NCI-H2107 (cell line): ENCODE measurements at places on chromosomes 16 and 17.

- DNase-seq, result no peak
Observed at GRCh38 chr16:69309316-69309715, 1.8 kb upstream of the VPS4A start.

GRCh38 chr17:1078831-1079561, 82.1 kb downstream of the TIMM22 start:
- no peak for DNase-seq

DNA sequence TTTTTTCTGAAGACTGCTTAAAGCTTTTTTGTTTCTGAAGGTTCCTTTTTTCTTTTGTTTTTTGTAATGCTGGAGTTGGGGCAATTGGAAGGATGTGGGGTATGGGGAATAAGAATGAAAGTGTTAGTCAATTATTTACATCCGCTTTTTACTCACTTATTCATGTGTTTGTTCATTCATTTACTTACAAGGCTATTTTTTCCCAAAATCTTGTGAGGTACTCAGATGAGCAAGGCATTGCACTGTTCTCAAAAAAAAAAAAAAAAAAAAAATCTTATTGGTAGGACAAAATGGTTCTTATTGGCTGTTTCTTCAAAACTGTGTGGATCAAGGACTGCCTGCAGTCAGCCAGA, 55.7 kb downstream of the PLD6 start:
- no peak for DNase-seq

- no peak for DNase-seq
Observed at GRCh38 chr16:27568077-27568476, 18.1 kb downstream of the KATNIP start.

GRCh38 chr17:61251939-61252865, 147.4 kb upstream of the TBX2 start:
- DNase-seq, result no peak

- no peak for DNase-seq
Observed at GRCh38 chr17:52138350-52138749, 20.2 kb downstream of the CA10 start.

DNA sequence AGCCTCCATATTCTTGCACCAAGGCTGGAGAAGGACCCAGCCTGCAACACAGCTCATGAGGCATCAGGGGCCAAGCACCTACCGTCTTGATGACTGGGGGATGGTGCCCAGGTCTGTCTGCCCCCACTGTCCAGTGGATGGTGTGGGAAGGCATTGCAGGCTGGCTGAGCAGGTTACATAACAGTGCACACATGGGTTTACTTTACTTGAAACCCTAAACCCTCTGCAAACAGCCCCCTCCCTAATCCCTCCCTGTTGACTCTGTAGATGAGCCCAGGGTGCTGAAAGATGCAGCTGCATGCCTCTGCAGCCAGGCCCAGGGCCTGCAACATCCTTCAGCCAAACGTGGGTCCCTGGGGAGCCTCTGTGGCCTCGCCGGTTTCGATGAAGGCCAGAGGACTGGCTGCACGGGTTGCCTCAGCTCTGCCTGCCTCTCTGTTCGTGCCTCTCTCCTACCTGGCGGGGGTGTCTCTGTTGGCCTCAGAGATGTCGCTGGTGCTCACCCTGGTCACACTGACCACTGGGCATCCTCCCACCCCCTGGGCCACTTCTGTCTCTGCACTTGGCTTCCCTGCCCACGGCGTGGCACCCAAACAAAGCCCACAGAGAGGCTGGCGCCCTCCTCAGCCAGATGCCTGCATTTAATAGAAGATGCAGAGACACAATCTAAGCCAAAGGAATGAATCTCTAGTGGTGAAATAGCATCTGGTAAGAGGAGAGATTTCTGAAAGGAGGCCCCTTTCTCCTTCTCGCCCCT, 95.1 kb downstream of the METRNL start:
- no peak for DNase-seq

- DNase-seq, result no peak
Observed at GRCh38 chr17:62562656-62563055, 64.8 kb upstream of the MRC2 start.

DNA sequence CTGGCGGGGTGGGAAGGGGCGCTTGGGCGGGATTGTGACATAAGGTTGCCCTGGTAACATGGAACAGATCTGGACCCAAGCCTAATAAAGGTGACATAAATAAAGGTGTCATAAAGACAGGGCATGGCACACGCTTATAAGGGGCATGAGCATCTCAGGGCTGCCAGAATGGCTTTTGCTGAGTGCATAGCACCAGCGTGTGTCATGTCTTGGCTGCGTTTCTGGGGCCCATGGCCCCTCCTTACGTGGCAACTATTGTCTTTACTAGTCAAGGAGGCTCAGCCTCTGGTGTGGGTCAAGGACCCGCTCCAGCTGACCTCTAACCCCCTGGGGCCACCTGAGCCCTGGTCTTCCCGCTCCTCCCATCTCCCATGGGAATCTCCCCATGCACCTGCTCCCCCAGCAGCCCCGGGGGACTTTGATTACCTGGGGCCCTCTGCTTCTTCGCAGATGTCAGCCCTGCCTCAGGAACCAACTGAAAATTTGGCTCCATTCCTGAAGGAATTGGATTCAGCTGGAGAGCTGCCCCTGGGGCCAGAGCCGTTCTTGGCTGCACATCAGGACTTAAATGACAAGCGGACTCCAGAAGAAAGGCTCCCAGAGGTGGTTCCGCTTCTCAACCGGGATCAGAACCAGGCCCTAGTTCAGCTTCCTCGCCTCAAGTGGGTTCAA, 13.9 kb downstream of the LRRC37B start:
- DNase-seq, result no peak

DNA sequence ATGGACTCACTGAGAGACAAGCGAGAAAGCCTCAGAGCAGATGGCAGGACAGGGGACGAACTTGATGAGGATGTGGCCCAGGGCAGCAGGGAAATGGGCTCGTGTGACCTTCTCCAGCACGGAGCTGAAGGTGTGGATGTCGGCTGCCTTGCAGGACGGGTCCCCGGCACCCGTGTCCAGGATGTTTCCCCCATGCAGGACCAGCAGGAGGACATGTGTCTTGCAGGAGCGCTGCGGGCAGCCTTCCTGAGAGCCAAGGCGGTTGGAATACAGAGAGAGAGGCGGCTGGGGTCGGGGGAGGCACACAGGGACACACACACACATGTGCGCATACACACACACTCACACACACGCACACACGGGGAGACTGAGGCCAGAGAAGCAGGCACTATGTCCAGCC, 39.3 kb downstream of the PIMREG start:
- no peak for DNase-seq

- no peak for DNase-seq
Observed at GRCh38 chr17:41593306-41593981, 6.7 kb upstream of the KRT14 start.

DNA sequence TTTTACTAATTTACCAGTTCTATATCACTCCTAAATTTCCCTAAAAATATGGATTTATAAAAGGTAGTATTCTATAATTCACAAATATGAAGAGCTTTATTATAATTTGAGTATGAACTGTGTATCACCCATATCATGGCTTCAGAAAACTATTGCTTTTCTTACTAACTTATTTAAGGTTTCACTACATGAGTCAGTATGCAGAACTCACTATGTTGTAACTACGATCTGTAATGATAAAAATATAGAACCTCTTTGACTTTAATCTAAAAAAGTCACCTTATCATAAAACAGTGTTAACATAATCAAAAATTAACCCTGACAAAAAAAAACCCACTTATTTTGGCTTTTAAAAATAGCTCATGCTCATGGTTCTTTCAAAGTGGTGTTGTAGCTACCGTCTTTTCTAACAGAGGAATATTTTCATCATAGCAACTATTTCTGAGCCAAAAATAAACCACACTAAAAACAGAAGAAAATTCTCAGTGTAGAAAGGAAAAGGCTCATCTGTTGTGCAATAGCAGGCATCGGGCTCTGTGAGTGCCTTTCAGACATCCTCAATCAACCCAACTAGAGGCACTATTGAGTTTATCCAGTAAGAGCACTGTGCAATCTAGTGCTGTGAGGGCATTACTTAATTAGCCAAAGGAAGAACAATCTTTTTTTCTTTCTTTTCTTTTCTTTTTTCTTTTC, 42.1 kb downstream of the ITGAM start:
- DNase-seq, result no peak

GRCh38 chr16:26128296-26128695, 436.5 kb downstream of the HS3ST4 start:
- no peak for DNase-seq

DNA sequence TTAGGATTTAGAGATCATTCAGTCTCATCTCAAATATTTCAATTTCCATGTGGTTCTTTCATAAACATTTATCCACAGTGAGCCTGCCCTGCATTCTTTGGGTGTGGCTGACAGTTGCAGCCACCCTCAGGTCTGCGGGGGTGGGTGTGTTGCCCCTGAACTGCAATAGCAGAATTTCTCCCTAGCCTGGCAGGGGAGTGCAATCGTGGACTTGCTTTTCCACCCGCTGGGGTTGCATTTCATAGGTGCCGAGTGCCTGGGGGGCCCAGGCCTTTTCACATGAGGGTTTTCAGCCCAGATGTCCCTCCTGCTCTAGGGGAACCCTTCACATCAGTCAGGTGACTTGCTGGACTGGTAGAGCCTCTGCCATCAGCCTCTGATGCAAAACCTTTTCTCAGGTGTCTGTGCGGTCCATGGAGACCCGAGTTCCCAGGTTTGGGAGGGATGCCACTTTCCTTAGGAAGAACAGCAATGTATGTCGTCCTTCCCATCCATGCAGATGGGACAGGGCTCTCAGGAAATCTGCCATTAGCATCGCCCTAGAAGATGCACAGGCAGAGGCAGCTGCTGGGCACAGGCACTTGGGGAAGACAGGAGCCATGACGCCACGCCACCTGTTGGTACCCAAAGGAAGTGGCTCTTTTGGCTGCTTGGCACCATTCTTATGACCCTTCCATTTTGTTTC, 2.4 kb upstream of the USP36 start:
- no peak for DNase-seq

DNA sequence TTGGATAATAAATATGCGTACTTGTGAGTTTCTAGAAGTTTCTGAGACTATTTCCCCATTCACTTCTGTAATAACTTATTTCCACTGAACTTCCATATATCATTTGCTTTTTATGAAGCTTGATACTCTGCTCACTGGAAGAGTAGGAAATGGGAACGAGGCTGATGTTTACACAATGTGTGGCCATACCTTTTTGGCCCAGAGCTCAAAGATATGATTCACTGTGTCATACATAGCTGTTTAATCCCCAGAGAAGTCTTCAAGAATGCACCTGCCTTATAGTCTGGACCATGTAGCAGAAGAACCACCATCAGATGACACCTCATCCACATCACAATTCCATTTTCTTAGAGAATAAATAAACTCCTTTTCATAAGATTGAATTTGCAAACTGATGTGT, 40.3 kb upstream of the TEKT3 start:
- no peak for DNase-seq

- DNase-seq, result no peak
Observed at GRCh38 chr16:72995151-72995881, 52.6 kb downstream of the ZFHX3 start.

DNA sequence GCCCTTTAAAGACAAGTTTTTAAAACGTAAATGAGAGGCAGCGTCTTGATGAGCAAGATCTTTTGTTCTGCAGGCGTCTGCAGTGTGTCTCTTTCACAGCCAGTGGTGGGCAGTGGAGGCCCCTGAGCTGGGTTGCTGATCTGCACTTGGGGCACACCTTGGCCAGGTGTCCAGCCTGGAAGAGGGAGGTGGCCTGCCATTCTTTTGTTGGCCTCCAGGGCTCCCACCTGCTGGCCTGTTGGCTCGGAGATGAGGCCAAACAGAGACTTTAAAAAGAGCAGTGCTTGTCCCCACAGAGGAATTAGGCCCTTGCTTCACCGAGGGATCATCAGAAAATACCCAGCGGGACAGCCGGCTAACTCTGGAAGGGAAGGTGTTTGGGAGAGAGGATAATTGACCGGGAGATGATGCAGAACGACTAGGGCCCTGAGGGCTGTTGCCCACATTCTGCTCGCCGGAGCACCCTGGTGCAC, 145.9 kb upstream of the PLCG2 start:
- no peak for DNase-seq

- no peak for DNase-seq
Observed at GRCh38 chr17:66963521-66963908, 992 bp upstream of the CACNG4 start.

GRCh38 chr17:61065263-61065773, 334.3 kb upstream of the TBX2 start:
- DNase-seq, result no peak

- no peak for DNase-seq
Observed at GRCh38 chr17:31457391-31458234, 66.1 kb downstream of the RAB11FIP4 start.
